ENCODE measurements at places on chromosomes 2 and 18.

GRCh38 chr18:79507076-79507545, 111.4 kb downstream of the NFATC1 start:
- no peak for DNase-seq

- DNase-seq, result no peak
These were observed 403 bp upstream of the CLUL1 start for GRCh38 chr18:596288-596881.

DNA sequence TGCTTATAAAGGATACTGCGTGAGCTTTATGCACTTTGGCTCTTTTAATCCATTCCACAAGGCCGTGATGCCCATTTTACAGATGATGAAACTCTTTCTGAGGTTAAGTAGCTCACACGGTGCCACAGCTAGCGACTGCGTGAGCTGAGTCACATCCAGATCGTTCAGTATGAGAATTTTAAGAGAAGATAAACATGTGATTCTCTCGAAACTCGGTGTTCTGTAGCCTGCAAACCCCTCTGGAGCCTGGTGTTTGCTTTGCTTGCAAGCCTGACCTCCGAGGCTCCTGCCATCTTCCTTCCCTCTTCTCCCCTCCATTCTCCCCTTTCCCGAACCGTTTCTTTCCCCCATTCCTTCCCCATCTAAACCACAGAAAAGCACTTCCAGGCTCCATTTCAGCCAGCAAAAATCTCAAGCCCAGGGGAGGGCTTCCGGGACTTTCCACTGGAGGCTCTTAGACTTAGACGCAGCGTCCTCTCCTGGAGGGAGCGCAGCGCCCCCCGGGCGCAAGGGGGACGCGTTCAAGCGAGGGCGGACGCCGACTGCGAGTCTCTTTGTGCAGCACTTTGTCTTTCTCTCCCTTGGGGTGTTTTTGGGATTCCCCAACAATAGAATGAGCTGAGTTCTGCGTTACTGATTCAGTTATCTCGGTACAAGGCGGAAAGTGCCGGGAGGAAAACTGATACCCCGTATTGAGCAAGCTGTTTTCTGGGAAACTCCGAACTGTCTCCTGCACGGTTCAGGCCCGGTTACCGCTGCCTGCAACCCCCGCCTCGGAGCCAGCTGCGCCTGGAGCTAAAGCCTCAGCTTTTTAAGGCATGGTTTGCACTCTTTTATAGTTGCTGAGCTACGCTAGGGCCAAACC, 38.0 kb downstream of the CYP1B1 start:
- DNase-seq, result no peak

DNA sequence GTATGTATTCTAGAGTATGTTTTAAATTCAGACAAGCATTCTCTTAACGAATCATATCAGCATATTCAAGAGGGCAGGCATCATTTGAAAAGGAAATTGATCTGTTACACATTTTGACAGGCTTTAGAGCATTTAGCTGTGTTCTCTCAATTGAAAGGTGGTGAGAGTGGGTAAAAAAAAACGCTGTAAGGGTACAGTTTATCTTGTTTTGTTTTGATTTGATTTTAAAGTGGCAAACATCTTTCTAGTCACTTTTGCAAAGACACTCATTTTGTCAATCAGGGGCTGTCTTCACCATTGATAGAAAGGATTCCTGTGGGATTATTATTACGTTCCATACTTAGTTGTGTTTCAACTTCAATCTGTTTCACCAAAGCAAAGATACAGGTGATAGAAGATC, 2.2 kb downstream of the CDH19 start:
- DNase-seq, result no peak

DNA sequence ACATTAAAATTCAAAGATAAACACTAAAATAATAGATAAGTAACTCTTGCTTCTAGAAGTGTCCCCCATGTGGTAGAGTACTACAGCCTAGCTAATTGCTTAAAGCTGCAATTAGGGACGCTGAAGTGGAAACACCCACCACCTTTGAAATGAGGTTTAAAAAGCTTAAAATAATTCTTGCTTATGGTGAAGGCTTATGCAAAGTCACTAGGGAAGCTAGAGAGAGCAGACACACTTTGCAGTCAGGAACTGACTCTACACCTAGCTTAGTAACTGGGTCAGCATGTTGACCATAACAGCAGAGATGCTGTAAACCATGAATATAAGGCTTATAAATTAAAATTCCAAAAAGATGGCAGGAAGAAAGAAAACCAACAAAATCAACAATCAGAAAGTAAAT, 65.4 kb upstream of the DSG1 start:
- no peak for DNase-seq

- DNase-seq, result no peak
These were observed 34.6 kb downstream of the ASXL3 start for GRCh38 chr18:33612632-33613031.

DNA sequence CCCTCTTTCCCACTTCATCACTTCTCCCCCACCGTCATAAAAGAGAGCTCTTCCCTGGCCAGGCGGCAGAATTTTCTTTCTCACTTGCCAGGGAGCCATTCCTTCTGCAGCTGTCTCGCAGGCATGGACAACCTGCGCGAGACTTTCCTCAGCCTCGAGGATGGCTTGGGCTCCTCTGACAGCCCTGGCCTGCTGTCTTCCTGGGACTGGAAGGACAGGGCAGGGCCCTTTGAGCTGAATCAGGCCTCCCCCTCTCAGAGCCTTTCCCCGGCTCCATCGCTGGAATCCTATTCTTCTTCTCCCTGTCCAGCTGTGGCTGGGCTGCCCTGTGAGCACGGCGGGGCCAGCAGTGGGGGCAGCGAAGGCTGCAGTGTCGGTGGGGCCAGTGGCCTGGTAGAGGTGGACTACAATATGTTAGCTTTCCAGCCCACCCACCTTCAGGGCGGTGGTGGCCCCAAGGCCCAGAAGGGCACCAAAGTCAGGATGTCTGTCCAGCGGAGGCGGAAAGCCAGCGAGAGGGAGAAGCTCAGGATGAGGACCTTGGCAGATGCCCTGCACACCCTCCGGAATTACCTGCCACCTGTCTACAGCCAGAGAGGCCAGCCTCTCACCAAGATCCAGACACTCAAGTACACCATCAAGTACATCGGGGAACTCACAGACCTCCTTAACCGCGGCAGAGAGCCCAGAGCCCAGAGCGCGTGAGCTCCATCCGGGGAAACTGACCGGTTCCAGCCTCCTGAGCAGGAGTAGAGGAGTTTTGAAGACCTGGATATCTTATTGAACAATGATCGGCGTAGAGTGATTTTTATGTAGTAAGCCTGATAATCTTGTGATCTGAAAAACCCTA, at the start of gene MSGN1:
MSGN1 (plus strand) TSS at position 65 of the 850 bp plus-strand sequence; CDS start at position 124, 59 bp downstream.
- DNase-seq, result no peak

DNA sequence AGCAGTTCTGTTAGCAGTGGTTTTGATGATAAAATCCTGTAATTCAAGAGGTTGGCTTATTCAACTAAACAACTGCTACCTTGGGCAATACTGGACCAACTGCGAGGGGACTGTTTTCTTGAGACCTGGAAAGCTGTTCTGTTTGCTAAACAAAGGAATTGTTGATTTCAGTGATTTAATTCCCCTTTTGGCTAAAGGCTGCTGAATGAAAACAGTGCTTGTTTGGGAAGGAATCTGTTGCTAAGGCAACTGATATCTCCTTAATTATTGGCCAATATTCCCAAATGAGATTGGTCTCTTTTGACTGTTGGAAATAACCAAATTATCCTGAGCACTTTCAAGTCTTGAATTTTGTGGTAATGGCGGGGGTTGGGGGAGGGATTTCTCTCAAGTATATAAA, 136.8 kb downstream of the CAMKMT start:
- DNase-seq, result no peak

- no peak for DNase-seq
These were observed 45.1 kb upstream of the FOSL2 start for GRCh38 chr2:28347596-28347995.

- DNase-seq, result no peak
These were observed 58.0 kb downstream of the RAB31 start for GRCh38 chr18:9766076-9766481.

- DNase-seq, result no peak
These were observed 6.2 kb downstream of the PRKD3 start for GRCh38 chr2:37318401-37318800.

- DNase-seq, result no peak
These were observed 40.5 kb upstream of the AP1S3 start for GRCh38 chr2:223877721-223878410.

DNA sequence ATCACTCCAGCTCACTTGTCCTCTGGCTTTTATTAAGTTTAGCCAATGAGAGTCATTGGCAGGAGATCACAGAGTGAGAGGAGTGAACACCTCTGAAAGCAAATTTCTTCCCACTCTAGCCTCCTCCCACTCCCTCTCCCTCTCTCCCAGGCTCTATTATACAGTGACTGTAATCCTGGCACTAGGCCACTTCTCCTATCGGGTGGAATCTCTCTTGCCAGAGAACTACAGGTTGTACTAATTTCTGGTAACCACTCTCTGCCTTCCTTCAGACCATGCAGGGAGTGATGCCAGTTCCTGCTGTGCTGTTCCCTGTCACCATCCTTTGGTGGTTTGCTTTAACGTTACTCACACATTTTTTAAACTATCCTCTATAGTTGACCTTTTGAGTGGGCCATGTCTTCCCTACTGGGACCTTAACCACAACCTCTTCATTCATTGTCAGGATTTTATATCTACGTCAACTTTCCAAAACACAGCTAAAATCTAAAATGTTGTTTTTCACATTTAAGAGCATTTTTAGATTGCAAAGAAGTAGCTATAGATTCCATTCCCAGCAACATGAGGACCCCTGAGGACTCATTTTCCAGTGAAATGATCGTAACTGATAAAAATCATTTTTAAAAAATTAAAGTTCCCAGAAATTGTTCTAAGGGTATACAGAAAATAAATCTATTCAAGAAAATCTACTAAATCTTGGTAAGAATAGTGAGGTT, 217.1 kb downstream of the MREG start:
- no peak for DNase-seq

- DNase-seq, result no peak
These were observed 25.5 kb upstream of the GNAL start for GRCh38 chr18:11663439-11664029.

All from activated CD8-positive, alpha-beta memory T cell treated with anti-CD3 and anti-CD28 coated beads for 4 hours (primary cell).